ENCODE measurements at places on chromosomes 4 and X. TPM values are rescaled to one million over a fixed set of nuclear protein-coding genes. Genes with fewer than 3 reads are reported as not detected.

The SATL1 gene
- not detected for total RNA-seq

The BTC gene
- not detected for total RNA-seq

The FRYL gene
- total RNA-seq: 27.9 TPM

The TEX13D gene
- total RNA-seq: not detected

The ARHGEF38 gene
- not detected for total RNA-seq

The CSAG3 gene
- not detected for total RNA-seq

DNA sequence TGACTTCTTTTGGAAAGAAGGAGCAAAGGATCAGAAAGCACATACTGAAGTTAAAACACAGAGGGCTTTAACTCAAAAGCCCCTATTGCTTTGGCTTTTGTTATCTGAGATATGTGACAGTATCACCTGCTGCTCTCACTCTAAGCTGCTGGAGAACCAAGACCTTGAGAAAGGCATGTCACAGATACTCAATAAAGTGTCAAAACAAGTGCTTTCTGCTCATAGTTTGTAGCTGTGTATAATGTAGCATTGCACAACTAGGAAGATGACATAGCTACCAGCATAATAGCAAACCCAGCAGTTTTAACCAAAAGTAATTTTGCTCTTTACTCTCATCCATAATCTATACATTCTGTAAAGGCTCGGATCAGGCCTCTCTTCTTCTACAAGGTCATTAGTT, 159.6 kb downstream of the LHFPL1 start:
- DNase-seq: no peak

DNA sequence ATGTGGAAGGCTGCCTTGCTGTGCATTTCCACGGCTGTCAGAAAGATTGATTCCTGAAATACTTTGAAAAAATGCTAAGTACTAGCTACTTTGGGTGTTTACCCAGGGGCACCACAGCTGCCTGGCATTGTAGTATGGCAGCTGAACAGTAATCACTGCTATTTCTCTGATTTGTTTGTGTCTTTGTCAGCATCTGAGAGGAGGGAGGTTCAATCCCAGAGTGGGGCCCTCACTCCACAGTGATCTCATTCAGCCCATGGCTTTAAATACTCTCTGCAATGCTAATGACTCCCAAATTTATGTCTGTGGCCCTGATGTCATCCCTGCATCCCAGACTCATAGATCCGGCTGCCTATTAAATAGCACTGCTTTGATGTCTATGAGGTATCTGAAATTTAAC, 575.3 kb upstream of the MAGEB2 start:
- no peak for DNase-seq

GRCh38 chr4:7135389-7135746, 57.0 kb upstream of the SORCS2 start:
- DNase-seq: no peak

DNA sequence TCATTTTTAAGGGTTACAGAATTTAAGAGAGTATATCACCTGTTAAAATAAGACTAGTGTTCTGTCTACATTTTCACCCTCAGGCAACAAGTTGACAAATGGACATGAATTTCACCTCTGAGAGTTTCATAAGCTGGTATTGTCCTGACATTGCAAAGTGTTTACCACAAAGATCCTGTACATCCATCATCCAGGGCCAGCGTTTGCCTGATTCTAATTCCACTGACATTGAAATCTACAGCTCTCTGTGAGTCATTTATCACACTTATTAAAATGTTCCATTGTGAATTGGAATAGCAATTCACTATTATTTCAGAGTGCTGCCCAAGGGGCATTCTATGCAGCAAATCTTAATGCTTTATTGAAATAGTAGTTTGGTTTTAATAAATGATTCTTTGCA, 1499.4 kb upstream of the PCDH7 start:
- DNase-seq: no peak

- DNase-seq: no peak
Measured at GRCh38 chr4:33864290-33864859, 2379.9 kb downstream of the ARAP2 start.

- no peak for DNase-seq
Measured at GRCh38 chr4:184968366-184968765, 49.9 kb upstream of the HELT start.

- DNase-seq: peak; percentile 61
Measured at GRCh38 chr4:81470456-81471297, 1.0 kb downstream of the RASGEF1B start.

DNA sequence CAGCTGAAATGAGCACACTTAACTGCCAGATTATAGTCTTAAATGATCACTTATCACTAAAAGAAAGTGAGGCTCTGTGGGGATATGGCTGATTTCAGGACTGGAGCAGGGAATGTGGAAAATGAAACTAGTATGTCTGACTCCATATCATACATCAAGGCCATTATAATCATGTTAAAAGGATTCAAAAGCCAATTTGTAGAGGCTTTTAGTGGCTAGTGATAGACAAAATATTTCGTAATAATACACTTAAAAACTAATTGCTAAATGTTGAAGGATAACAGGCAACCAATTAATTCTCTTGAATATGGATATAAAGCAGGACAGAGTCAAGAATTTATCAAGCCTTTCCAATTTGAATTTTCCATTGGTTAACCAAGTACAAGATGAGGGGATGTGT, 358.1 kb upstream of the NDST3 start:
- DNase-seq: no peak

DNA sequence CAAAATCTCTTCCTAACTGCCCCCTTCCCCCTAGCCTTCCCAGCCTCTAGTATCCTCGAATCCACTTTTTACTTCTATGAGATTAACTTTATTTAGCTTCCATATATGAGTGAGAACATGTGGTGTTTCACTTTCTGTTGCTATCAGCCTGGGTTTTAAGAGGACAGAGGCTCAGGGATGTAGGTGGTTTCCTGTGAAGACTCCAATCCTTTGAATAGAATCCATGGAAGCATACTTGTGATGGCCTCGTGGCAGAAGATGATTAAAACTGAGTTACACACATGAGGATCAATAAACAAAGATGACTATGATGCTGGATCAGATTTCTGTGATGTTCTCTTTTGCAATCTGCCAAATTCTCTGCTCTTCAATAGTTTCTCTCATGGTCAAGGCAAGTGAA, 29.8 kb downstream of the CD99L2 start:
- no peak for DNase-seq

Data from Right ventricle myocardium superior (tissue), 1 donor.